GOT3 (cell line): ENCODE measurements at places on chromosomes 6 and 20.

GRCh38 chr20:50303573-50304500 is 113.2 kb downstream of the CEBPB start:
- no peak for DNase-seq

GRCh38 chr6:46509063-46509462 is 17.8 kb upstream of the RCAN2 start:
- DNase-seq: no peak

GRCh38 chr6:141526985-141527384 is 605.7 kb upstream of the GJE1 start:
- DNase-seq: no peak

DNA sequence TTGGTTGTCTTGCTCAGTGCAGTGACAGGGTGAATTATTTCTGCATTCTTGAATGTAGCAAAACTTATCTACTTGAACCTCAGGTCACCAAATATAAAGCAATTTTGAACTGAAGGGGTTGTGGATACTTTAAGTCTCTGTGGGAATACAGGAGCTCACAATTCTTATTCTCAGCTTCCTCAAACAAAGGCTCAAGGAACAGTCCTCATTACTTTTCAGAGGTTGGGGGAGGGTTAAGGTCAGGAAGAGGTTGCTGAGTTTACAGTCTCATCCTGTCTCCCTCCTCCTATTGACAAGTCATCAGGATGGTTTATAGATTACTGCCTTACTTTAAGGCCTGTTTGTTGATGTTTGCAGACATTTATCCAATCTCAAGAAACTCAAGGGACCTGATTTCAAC is 143.6 kb upstream of the SPACA1 start:
- DNase-seq: no peak

DNA sequence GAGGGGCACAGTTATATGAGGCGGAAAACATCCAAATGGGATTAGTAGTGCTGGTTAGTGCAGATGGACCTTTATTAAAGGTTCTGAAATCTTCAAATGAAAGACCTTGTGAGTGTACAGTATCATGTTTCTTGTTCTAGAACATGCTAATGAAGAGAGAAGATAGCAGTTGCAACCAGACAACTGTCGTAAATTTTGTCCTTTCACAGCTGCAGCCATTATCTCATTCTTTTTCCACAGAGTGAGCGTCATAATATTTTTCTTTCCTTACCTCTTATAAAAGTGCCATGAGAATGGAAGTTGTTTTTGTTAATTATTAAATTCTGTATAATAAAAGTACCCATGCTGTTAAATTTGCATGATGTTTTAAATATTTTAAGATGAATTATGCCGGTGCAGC is 4.4 kb upstream of the C6orf163 start:
- no peak for DNase-seq

GRCh38 chr6:153947808-153948447 is 91.1 kb upstream of the OPRM1 start:
- DNase-seq: no peak

- no peak for DNase-seq
Observed at GRCh38 chr6:145483191-145483996, 251.9 kb downstream of the EPM2A start.

DNA sequence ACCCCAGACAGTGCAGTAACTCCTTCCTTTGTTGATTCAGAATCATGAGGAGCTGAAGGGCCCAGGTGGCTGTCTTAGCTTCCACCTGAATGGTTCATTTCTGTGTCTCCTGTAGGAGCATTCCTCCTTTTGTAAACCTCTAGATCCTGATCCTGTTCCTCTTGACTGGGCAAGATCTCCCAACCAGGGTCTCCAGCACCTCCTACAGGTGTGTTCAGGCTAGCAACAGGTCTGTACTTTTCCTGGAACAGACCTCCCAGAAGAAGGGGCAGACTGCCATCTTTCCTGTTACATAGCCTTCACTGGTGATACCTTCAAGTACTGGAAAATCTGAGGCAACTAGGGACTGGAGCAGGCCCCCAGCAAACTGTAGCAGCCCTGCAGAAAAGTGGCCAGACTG is 35.2 kb downstream of the HLA-B start:
- no peak for DNase-seq
